ENCODE measurements at places on chromosomes 7 and 10.

GRCh38 chr10:58424176-58424575, 39.0 kb downstream of the TFAM start:
- peak; percentile 70 for DNase-seq

DNA sequence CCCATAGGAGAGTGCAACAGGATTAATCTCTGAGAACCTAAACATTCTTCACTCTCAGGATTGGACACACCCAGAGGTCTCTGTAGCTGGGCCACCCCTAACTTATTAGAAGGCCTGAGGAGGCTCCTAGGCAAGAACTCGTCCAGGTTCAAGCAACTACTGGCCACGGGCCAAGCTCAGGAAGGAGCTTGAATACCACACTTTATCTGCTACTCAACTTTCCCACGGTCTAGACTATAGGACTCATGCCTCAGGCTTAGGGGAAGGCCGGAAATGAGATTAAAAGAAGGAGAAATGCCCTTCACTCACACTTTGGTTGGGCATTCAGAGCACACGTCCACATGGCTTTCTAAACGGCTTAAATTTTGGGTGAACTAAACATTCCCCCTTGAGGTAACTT, 142.8 kb upstream of the PHYHIPL start:
- no peak for DNase-seq

GRCh38 chr7:71019706-71020105, 112.2 kb upstream of the GALNT17 start:
- DNase-seq: peak; percentile 1

GRCh38 chr7:153935095-153935494, 117.1 kb upstream of the DPP6 start:
- no peak for DNase-seq

GRCh38 chr10:89867964-89868363, 166.6 kb downstream of the KIF20B start:
- peak; percentile 27 for DNase-seq

GRCh38 chr7:142327628-142328405, 70.0 kb upstream of the PRSS58 start:
- DNase-seq: no peak

DNA sequence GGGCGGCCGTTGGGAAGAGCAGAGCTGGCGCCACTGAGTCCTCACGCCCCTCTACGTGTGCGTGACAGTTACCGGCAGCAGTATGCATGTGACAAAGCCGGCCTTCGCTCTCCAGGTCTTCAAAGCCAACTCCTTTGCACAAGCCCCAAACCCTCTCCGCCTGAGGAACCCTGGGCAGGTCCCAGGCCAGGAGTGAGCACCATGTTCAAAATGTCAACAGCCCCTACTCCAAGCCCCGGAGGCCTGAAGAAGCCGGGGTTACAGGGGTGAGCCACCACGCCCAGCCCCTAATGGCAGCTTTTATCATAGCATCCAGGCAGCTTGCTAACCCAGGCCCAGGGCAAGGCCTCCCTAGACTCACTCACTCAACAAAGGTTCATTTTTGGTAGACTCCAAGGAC, 70.8 kb downstream of the OAT start:
- no peak for DNase-seq

DNA sequence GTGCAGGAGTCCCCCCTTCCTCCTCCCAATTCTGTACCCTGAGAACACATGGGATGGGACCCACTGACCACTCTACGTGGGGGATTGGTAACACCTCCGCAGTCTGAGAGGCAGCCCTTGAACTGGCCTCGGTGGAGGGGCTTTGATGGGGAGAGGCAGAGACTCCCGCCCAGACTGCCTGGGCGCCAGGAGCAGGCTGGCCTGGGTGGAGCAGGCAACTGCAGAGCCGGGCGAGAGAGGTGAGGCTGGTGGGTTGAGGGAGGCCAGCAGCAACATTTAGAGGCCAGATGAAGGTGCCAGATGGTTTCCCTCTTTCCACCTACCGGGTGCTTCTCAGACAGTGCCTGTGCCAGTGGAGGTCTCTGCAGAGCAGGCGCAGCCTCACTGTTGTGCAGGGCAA, 30.7 kb upstream of the ZNF467 start:
- DNase-seq: no peak

- peak; percentile 64 for DNase-seq
Measured at GRCh38 chr10:132443983-132444876, 47.2 kb downstream of the PWWP2B start.

Measured in fibroblast of skin of right quadriceps (primary cell).